Activated CD8-positive, alpha-beta memory T cell treated with anti-CD3 and anti-CD28 coated beads for 1 hour (primary cell): ENCODE measurements at places on chromosomes 1 and 21.

GRCh38 chr1:84062496-84062895 lies 63.6 kb upstream of the TTLL7 start:
- no peak for DNase-seq

DNA sequence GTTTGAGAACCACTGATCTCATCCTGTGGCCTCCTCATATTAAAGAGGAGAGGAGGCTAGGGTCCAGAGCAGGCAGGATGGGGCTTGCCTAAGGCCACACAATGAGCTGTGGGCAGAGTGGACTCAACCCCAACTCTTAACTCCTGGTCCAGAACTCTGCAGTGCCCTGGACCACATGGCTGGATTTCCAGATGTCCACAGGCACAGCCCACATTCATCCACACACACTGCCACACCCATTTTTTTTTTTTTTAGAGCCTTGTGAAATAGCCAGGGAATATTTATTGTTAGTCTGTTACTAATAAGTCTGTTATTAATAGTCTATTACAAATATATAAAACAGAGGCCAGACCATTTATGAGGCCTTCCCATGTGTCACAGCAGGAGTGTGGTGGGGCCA lies 192.2 kb downstream of the TRABD2B start:
- no peak for DNase-seq

DNA sequence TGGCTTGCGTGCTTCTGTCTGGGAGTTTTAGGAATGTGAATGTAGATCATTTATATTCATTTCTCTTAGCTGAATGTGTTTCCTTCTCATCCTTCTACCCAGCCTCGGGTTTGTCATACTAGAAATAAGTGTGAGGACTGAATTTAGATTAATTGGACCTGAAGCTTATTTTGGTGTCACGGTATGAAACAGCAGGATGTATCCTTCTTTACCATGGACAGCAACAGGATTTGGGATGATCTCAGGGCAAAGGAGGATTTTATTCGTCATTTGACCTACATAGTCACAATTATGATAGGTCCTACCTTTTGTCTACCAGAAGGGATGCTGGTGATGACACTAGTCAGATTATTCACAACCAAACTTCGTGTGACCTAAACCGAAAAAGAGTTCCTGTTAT lies 127.4 kb downstream of the FMN2 start:
- no peak for DNase-seq

- no peak for DNase-seq
These were observed 61.0 kb upstream of the NBPF3 start for GRCh38 chr1:21378705-21379494.

GRCh38 chr1:117754061-117754969 lies 148.5 kb downstream of the TENT5C start:
- peak; percentile 9 for DNase-seq

DNA sequence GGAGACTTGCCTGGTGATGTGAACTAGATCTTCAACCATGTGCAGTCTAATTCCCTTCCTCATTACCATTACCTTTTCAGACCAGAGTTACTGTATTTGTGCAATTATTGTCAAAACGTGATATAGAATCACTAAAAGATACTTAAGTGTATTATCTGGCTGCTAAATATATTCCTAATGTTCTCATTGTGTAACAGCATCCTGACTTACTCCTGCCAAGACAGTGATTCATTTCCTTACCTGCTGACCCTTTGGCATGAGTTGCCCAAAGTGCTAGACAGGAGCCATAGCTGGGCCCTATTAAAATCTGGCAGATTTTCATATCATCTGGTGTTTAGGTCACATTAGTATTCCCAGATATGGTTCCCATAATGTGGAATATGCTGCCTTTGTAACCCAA lies 598.3 kb upstream of the CAMK1G start:
- no peak for DNase-seq

GRCh38 chr1:156623946-156624813 lies 5.0 kb downstream of the HAPLN2 start:
- DNase-seq: no peak

GRCh38 chr1:151070474-151071276 lies at the start of gene GABPB2:
TSS of gene GABPB2 (plus strand) at chr1:151070761. CDS start at chr1:151088190, 17,429 bp downstream.
- DNase-seq: peak; percentile 78

DNA sequence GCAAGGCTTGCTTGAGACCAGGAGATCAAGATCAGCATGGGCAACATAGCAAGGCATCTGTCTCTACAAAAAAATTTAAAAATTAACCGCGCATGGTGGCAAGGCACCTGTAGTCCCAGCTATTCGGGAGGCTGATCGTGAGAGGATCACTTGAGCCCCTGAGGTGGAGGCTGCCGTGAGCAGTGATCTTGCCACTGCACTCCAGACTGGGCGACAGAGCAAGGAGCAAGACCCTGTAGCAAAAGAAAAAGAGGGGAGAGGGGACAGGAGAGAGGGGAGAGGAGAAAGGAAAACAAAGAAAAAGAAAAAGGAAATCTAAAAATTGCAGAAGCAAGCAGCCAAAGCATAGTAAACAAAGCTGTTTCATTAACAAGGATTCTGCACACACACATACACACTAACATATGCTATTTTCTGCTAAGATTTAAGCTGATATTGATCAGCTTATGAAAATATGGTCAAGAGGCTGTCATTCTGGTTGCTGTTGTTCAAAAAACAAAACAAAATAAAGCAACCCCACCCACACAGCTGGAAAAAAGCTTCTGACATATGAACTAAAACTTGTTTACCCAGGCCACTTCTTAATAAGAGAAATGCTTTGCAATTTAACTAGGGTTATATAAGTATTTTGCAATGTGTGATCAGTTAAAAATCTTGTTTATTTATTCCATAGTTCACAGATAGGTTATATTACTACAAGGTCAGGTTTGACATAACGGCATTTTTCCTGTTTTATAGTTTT lies 1.8 kb downstream of the ARNT start:
- DNase-seq: no peak

GRCh38 chr1:99623554-99623953 lies 22.4 kb upstream of the PALMD start:
- no peak for DNase-seq

- DNase-seq: no peak
These were observed 32.8 kb downstream of the DLGAP3 start for GRCh38 chr1:34896612-34897011.

GRCh38 chr21:38308532-38309119 lies 51.8 kb downstream of the KCNJ15 start:
- no peak for DNase-seq

- no peak for DNase-seq
These were observed at the start of gene FCRL2 for GRCh38 chr1:157776971-157777391. TSS of gene FCRL2 (minus strand) at chr1:157777132. CDS start at chr1:157777073, 59 bp downstream.

DNA sequence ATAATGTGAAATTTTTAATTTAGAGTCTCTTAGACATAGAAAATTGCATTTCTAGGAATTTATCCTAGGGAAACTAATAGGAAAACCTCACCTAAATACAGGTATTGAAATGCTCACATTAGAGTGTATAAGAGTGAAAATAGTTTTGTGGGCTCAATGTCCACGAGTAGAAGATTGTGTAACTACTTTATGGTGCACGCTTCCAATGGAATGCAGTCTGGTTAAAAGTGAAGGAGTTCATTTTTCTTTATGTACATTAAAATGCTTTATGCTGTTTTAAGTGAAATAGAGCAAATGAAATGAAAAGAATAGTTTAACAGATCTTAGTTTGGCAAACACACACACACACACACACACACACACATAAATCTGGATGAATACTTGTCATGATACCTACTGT lies 278.2 kb downstream of the USP25 start:
- no peak for DNase-seq

DNA sequence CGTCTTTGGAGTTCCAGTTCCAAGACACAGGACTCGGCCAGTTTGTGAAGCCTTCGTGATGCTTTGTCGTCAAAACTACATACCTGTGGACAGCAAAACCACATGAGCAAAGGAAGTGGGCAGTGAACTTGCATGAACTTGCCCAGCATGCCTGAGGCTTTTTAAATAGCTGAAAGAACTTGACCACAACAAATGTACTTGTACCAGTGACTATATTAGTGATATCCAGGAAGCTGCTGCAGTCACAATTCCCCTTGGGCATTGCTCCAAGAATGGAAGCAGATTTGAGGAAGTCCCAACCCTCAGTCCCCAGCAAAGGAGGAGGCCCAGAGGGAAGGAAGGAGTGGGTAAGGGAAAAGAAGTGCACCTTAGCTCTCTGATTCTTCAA lies 2.6 kb downstream of the FUCA1 start:
- DNase-seq: no peak

DNA sequence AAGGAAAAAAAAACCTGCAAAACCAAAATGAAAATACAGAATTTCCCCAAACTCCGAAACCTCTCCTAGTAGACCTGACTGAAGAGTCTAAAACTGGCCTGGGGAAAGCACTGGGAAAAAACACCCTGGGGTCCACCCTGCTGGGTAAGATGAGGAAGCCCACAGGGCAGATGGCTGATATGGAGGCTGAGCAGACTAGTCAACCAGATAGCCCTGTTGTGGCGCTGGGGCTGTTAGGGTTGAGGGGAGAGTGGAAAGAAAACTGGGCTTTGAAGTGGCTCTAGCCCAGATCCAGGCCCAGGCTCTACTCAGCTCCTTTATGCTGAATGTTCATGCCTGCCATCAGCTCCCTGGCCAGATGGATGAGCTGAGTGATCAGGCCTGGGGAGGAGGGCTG lies 6.8 kb upstream of the SLAMF1 start:
- no peak for DNase-seq

- DNase-seq: no peak
These were observed 110.5 kb upstream of the COL11A1 start for GRCh38 chr1:103218821-103219220.

- DNase-seq: no peak
These were observed 40.0 kb downstream of the MEF2D start for GRCh38 chr1:156460525-156460924.

GRCh38 chr21:41828884-41829360 lies 50.2 kb downstream of the PRDM15 start:
- no peak for DNase-seq

GRCh38 chr1:65229754-65230339 lies 79.5 kb upstream of the DNAJC6 start:
- DNase-seq: no peak

DNA sequence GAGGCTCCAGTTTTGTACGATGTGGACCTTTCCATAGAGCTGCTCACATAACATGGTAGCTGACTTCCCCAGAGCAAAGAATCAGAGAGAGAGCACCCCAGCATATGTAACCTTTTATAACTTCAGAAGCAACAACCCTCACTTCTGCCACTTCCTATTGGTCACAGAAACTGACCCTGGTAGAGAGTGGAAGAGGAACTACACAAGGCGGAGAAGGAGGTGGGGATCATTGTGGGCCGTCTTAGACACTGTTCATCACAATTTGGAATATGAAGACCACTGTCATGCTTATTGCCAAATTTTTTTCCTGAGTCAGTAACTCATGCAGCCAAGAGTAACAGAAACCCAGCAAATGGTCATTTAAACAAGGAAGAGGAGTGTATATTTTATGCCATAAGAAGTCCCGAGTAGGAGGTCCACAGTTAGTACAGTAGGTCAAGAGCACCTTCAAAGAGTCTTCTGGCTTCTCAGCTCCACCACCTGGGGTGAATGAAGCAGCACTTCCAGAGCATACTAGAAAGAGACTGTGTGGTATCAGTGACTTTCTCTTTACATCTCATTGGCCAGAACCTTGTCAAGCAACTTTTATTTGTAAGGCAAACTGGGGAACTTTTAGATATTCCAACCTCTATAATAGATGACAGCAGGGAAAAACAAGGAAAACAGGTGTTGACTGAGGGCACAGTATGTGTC lies 71.8 kb downstream of the ODF2L start:
- DNase-seq: no peak

DNA sequence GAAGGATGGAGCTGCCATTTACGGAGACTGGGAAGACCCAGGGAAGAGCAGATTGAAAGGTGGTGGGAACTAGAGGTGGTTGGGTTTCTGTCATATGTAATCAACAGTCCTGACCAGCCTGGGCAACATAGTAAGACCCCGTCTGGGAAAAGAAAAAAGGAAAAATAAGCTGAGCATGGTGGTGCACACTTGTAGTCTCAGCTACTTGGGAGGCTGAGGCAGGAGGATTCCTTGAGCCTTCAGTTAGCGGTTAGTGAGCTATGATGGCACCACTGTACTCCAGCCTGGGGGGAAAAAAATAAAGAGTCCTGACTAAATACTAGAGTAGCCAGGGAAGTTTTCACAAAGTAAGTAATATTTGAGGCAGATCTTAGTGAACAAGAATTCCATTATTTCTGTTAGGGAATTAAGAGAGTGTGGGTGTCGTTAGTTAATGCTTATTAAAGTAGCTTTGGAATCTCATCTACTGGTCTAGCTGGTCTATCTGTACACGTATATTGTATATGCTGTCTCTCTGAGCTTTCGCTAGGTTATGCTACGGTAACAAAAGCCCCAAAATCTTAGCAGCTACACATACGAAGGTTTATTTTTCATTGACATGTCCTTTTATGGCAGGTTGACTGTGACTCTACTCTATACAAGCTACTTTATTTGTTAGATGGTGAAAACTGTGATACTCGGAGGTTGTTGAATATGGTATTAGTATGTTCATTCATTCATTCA lies 4.4 kb downstream of the NBPF1 start:
- no peak for DNase-seq

- no peak for DNase-seq
These were observed 267.7 kb upstream of the PROX1 start for GRCh38 chr1:213720032-213720431.

DNA sequence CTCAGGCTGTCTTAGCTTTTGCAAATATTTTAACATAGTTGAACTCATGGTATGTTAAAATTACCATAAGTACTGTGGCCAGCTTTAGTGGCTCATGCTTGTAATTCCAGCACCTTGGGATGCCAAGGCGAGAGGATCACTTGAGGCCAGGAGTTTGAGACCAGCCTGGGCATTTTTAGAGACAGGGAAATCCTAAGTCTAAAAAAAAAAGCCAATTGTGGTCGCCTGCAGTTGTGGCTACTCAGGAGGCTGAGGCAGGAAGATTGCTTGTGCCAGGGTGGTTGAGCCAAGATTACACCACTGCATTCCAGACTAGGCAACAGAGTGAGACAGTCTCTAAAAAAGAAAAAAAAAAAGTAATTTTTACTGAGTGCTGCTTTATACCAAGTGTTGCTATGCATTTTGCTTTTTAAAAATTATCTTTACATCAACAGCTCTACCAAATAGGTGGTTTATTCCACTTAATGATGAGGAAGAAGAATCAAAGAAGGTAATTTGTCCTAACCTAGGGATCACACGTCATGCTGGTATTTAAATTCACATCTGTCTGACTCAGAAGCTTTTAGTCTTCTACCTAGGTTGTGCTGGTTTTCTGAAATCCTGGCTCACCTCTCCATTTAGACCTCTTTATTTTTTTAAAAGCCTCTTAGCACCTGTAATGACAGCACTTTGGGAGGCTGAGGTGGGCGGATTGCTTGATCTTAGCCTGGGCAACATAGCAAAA lies 16.8 kb downstream of the PPP1R12B start:
- no peak for DNase-seq

DNA sequence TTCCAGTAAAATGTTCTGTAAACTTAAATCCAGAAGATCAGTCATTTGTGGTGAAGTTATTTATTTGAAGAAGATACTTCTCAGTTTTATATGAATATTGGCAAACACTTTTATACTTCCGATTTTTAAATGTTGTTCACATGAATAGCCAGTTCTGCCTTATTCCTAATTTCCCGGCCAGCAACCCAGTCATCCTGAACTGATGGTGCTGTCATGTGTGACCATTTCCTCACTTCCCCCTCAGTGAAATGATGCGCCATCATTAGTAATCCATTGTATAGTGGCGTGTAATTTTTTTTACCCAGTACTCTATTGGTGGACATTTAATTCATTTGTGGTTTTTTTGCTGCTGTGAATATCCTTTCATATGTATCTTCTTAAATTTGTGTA lies 16.4 kb downstream of the GPSM2 start:
- DNase-seq: no peak
